ENCODE measurements at places on chromosomes 7 and 10. TPM values are rescaled to one million over a fixed set of nuclear protein-coding genes. Genes with fewer than 3 reads are reported as not detected.

STEAP4 gene
- total RNA-seq: not detected

- no peaks in the 10 kb centered on the region for H3K4me1 ChIP-seq
- no peak overlapping the region for H3K27ac ChIP-seq
- no peak for DNase-seq
Observed at GRCh38 chr10:122484276-122485060, 23.1 kb downstream of the HTRA1 start.

CASTOR2 gene
- 4.3 TPM for total RNA-seq

DNA sequence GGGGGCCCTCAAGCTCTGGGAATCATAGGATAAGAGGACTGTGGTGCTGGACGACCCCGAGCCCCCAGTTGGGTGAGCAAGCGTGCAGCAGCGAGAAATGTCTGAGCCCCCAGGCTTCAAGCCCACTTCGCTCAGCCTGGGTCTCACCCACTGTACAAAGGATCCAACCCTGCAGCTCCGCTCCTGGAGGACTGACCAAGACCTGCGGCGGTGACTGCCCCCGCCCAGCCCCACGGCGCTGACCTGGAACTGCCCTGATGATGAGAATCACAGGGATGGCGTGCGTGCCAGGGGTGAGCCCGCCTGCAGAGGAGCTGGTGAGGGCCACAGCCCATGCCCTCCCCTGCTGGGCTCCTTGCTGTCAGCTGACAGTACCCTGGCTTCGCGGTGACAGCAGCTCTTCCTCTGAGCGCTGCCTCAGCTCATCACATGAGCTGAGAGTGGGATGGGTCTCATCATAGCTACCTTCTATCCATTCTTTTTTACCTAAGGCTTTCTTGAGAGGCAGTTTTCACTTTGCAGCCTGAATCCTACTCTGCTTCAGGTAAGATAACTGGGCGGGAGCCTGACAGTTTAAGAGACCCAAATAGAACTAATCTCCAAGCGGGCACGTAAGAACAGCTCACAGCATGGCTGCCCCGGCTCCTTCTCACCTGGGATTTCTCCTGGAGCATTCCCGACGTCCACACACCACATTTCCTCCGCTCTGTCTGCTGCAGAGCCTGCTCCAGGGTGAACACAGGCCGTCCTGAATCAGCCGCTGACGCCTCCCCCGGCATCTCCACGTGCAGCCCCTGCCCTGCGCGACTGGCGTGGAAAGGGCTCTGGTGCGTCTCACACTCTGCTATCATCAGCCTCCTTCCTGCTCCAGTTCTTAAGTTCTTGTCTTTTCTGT lies 329.9 kb downstream of the PTPRN2 start:
- no peak for DNase-seq
- H3K4me1 ChIP-seq: no peaks in the 10 kb centered on the region
- H3K4me3 ChIP-seq: no peak overlapping the region
- H3K36me3 ChIP-seq: no peaks in the 10 kb centered on the region
- no peaks in the 10 kb centered on the region for H3K27me3 ChIP-seq
- H3K27ac ChIP-seq: no peak overlapping the region

DNA sequence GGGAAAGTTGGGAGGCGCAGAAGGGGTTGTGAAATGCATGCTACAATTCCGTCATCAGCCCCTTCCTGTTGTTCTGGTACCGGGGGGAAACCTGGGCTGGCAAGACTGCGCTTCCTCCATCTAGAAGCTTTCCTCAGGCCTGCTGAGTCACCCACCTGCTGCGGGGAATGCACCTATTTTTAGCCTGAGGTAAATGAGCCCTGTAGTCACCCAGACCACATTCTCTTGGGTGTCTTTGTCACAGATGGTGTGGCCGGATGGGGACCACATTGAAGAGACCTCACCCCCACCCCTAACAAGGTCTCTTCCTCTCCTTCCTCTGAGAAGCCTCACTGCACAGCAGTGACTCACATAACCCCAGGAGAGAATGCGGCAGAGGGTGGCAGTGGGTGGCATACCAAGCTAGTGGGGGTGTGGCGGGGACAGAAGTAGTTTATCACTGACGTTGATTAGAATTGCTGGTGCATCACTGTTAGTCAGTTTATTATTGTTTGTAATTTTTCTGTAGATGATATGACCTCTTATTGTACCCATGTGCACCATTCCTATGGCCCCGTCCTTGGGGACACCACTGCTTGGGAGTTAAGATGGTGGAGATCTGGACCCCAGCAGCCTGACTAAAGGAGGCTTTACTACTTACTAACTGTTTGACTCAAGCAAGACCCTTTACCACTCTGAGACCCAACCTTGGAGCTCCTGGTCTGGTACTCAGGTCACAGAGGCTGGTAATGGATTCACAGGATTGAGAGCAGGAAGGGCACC lies 83.0 kb upstream of the DUSP5 start:
- no peaks in the 10 kb centered on the region for H3K27me3 ChIP-seq
- H3K36me3 ChIP-seq: peaks cover 9% of the 10 kb centered on the region
- peaks cover 94% of the 10 kb centered on the region for H3K4me1 ChIP-seq
- H3K4me3 ChIP-seq: peak overlapping the region; percentile 40
- DNase-seq: peak; percentile 95
- H3K27ac ChIP-seq: peak overlapping the region; percentile 88

DNA sequence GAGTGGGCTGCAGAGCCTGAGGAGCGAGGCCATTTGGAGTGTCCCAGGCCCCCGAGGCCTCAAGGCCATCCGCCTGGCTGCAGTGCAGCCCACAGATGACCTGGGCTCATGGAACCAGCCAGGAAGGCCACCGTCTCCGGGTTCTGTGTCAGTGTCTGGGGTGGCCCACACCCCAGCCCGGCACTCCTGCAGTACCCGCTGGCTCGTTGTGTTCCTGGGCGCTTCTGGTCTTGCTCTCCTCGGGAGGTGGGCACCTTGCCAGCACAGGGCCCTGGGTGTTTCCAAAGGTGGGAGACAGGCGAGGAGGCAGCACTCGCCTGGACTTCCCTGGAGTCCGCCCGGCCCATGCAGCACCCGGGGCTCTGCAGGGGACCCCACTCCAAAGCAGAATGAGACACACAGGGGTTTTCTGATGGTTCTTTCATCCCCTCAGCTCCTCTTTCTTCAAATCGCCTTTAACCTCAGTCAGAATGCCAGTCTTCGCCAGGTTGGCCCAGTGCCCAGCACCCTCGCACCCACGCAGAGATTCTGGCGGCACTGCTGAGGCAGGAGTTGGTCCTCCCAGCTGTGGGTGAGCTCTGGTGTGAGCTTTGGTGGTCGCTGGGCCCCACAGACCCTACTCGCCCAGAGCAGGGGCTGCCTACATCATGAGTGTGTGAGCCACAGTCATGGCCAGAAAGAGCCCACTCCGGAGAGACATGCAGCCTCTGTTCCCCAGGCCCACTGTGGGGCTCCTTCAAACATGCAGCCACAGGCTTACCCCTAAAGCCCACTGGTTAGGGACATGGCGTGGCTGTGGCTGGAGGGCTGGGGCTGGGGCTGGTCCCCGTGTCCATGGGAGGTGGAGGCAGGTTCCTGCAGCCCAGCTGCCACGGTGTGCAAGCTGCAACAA lies 155.7 kb downstream of the EBF3 start:
- peaks cover 4% of the 10 kb centered on the region for H3K36me3 ChIP-seq
- no peaks in the 10 kb centered on the region for H3K27me3 ChIP-seq
- no peak for DNase-seq
- H3K4me1 ChIP-seq: no peaks in the 10 kb centered on the region
- H3K4me3 ChIP-seq: no peak overlapping the region
- no peak overlapping the region for H3K27ac ChIP-seq

ITIH2 gene
- total RNA-seq: not detected

DNA sequence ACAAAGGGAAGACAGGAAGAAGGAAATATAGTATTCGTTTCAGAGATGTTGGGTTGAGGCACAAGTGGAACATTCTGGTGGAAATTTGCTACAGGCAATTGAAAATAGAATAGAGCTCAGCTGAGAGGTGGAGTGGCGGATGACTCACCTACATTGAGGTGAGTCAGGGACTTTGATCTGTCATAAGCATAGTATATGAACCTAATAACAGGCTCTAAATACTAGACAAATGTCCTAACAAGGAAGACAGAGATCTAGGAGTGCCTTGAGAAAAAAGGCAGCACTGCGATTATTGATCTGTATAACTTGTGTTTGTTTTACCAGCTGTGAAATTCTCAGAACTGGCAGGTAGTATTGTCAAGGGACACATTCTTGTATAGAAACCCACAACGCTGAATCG lies 907 bp upstream of the IFRD1 start:
- H3K4me1 ChIP-seq: peaks cover 36% of the 10 kb centered on the region
- H3K36me3 ChIP-seq: no peaks in the 10 kb centered on the region
- peak overlapping the region; percentile 98 for H3K27ac ChIP-seq

GBX1 gene
- not detected for total RNA-seq

- H3K4me3 ChIP-seq: no peak overlapping the region
- H3K27ac ChIP-seq: no peak overlapping the region
- no peaks in the 10 kb centered on the region for H3K36me3 ChIP-seq
Observed at GRCh38 chr7:134368851-134369544, 52.3 kb upstream of the SLC35B4 start.

ANKRD7 gene
- not detected for total RNA-seq

GRCh38 chr10:78045237-78045636 lies 11.6 kb downstream of the RPS24 start:
- H3K36me3 ChIP-seq: peaks cover 30% of the 10 kb centered on the region
- H3K4me1 ChIP-seq: peaks cover 44% of the 10 kb centered on the region
- DNase-seq: peak; percentile 44
